ENCODE measurements at places on chromosomes 11 and 22.

GRCh38 chr11:75342231-75342918 lies 9.1 kb downstream of the ARRB1 start:
- no peak for DNase-seq

GRCh38 chr11:72965672-72966071 lies 151.5 kb downstream of the ATG16L2 start:
- no peak for DNase-seq

DNA sequence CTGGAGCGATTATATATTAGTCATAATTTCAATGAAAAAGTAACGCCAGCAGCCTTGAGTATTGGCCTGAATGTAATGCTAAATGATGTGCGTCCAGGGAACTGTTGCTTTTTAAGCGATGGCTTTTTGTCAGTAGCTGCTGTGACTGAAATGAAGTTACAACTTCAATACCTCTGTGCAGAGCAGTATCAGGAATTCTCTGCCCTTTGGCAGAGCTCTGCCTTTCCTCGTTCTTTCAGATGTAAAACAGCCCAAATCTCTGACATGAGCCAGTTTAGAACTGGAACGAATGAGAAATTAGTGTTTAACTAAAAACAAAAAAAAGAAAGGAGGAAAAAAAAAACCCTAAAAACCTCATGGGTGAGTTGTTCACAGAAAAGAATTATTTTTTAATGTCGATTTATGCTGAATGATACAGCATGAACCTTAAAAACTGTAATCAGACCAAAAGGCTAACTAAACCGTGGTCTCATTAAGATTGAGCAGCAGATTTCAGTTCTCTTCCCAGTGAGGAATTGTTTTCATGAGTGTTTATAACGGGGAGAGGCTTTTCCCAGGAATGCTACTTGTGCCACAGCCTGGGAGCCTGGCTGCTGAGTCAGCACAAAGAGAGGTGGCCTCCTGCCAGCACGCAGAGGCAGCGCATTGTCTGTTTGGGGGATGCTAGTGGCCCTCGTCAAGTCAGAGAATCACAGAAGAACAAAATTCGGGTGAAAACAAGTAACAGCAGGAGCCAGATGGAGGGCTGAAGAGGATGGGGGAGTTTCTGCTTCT lies 146.2 kb upstream of the RASSF10 start:
- peak; percentile 82 for DNase-seq

- DNase-seq, result no peak
Observed at GRCh38 chr11:11531131-11531908, 90.5 kb downstream of the GALNT18 start.

- no peak for DNase-seq
Observed at GRCh38 chr11:84947970-84948580, 679.1 kb downstream of the DLG2 start.

GRCh38 chr11:1301220-1302000 lies 8.0 kb downstream of the TOLLIP start:
- peak; percentile 32 for DNase-seq

- no peak for DNase-seq
Observed at GRCh38 chr11:96472085-96472484, 82.3 kb downstream of the JRKL start.

- no peak for DNase-seq
Observed at GRCh38 chr22:48629631-48630432, 1197.8 kb downstream of the BRD1 start.

- no peak for DNase-seq
Observed at GRCh38 chr11:44226490-44226889, 83.4 kb downstream of the ALX4 start.

DNA sequence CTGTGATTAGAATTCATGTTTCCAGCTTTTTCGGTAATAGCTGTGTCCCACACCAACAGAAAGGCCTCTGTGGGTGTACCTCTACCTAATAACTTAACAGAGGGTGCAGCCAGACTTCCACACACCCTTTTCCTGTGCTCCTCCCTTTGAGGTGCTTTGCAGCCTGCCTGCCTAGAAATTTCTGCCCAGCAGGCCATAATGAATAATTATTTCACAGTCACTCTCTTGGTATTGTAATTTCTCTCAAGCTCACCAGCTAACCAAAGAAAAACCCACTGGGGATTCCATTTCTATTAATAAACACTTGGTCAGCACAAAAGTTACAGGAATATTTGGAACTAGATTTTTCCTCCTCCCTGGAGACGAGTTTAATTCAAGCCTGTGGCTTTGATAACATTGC lies 13.3 kb downstream of the WT1 start:
- no peak for DNase-seq

DNA sequence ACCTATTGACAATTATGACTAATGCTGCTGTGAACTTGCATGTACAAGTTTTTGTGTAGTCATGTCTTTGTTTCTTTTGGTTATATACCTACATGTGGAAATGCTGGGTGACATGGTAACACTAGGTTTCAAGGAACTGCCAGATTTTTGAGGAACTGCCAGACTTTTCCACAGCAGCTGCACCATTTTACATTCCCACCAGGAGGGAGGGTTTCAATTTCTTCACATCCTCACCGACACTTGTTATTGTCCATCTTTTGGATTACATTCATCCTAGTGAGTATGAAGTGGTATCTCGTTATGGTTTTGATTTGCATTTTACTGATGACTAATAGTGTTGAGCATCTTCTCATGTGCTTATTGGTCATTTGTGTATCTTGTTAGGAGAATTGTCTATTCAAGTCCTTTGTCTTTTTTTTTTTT lies 13.3 kb downstream of the CLDN5 start:
- no peak for DNase-seq

- no peak for DNase-seq
Observed at GRCh38 chr11:3128356-3129180, 36.5 kb downstream of the OSBPL5 start.

DNA sequence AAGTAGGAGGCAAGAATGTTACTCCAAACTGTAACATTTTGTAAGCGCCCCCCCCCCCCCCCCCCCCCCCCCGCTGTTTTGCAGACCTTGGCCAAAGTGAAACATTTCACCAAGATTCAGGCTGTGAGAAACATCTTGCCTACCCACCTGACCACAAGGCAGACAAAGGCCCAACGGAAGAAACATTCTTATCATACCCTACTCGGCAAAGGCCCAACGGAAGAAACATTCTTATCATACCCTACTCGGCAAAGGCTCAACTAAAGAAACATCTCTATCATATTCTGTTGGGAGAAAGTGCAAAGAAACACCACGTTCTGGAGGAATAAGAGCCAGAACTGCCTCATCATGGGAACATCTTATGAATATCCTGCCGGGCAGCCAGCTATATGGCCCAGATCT lies 117.1 kb downstream of the JRKL start:
- DNase-seq, result no peak

DNA sequence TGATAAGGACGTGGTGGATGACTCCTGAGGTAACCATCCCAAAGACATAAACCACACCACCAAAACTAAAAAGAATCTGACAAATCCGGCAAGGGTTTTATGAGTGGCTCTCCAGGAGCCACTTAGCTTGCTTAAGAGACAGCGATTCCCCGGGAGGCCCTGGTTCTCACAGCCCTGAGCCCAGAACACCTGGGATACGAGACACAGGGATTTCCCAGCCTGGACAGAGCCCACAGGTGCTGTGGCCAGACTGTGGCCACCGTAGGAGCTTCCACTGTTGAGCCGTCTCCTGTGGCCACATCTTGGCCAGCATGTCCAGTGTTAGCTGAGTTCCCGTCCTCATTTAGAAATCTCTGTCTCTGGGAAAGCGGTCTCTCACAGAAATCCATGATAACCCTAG lies 71.2 kb upstream of the ASPHD2 start:
- no peak for DNase-seq

DNA sequence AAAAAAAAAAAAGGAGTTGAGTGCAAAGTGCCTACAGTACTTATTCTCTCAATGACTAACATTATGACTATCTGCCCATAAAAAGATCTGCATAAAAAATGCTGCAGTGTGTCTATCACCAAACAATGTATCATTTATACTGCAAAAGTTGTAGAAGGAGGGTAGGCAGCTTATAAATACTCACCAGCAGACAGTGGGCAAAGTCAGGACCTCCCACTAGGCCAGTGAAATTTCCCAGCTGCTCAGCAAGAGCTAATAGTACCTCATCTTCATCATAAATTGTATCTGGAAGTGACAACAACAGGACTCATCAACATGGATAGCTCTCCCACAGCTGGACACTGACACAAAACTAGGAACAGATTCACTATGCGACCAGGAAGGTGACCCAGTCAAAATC lies 1.6 kb downstream of the PPP2R1B start:
- no peak for DNase-seq

- no peak for DNase-seq
Observed at GRCh38 chr11:18392434-18393321, 1.7 kb upstream of the LDHA start.

DNA sequence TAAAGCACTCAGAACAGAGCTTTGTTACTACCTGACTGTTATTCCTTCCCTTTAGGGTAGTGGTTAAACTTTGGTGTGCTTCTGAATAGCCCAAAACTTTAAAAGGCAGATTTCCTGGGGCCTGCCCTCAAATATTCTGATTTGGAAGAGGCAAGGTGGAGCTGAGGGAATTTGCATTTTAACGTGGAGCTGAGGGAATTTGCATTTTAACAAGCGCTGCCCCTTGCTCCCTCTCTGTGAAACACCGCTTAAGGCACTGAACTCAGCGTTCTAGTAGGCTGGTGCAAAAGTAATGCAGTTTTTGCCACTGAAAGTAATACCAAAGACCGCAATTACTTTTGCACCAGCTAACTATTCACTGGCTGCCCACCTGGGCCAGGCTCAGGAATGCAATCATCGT lies 35.0 kb downstream of the TPST2 start:
- no peak for DNase-seq

- no peak for DNase-seq
Observed at GRCh38 chr11:77502346-77502905, 28.5 kb upstream of the PAK1 start.

DNA sequence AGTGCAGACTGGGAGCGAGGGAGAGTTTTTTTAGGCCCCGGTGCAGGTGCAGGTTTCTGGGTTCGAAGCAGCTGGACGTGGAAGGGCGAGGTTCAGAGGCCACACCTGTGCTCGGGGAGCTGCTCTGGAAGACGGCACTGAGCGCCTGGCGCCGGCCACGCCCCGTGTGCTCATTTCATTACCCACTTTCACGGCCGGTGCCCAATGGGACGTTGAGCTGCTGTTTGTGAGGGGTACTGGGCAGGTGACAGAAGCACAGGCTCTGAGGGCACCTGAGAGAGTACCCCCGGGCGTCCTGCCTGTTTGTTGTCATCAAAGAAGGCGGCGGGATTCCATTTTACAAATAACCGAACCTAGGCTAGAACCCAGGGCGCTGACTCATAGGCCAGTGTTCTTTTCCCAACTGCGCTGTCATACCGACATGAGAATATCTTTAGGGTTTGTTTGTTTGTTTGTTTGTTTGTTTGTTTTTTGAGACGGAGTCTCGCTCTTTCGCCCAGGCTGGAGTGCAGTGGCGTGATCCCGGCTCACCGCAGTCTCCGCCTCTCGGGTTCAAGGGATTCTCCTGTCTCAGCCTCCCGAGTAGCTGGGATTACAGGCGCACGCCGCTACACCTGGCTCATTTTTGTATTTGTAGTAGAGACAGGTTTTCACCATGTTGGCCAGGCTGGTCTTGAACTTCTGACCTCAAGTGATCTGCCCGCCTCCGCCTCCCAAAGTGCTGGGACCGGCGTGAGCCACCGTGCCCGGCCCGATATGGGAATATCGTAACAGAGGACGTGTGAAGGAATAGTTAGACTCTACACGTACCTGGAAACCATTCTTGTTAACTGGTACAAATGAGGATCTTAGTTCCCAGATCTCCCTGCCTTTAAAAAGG lies 16.6 kb upstream of the SPTBN2 start:
- no peak for DNase-seq

DNA sequence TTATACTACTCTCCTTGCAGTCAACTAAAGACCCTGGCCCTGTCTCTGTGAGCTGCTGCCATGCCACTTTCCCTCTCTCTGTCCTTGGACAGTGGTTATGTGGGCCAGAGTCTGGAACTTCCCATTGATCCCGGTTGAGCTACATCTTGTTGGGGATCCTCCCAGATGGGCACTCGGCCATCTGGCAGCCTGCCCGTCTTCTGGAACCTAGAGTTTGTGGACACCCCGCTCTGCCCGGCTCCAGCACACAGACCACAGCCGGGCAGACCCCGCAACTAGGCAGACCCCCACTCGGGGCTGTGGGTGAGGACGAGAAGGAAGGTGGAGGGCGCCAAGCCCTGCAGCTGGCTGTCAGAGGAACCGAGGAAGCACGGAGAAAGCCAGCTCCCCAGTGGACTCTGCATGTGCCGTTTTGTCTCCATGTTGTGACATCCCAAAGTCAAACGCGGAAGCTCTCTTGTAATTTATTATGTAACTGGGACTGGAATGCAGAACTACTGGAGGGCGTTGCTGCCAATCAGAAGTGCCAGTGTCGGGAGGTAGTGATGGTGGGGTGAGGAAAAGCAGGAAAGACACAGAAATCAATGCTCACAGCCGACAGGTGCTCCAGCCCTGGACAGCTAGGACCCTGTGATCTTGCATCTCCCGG lies 207.7 kb downstream of the CEP164 start:
- no peak for DNase-seq

DNA sequence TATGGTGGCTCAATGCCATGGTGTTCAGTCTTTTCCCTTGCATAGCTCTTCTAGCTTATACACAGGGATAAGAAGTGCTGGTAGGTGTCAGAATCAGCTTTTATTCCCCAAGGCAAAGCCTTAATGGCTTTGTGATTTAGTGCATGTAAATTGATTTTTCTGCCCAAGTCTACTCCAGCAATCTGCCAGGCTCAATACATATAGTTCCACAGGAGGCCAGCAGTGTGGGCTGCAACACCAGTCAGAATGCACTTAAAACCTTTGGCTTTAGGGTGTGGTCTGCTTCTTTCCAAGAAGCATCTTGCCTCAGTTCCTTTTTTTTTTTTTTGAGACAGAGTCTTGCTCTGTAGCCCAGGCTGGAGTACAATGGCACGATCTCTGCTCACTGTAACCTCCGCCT lies 14.5 kb upstream of the CAPRIN1 start:
- DNase-seq, result no peak

- DNase-seq, result peak; percentile 89
Observed at GRCh38 chr22:42437488-42438292, 5.5 kb upstream of the NFAM1 start.

DNA sequence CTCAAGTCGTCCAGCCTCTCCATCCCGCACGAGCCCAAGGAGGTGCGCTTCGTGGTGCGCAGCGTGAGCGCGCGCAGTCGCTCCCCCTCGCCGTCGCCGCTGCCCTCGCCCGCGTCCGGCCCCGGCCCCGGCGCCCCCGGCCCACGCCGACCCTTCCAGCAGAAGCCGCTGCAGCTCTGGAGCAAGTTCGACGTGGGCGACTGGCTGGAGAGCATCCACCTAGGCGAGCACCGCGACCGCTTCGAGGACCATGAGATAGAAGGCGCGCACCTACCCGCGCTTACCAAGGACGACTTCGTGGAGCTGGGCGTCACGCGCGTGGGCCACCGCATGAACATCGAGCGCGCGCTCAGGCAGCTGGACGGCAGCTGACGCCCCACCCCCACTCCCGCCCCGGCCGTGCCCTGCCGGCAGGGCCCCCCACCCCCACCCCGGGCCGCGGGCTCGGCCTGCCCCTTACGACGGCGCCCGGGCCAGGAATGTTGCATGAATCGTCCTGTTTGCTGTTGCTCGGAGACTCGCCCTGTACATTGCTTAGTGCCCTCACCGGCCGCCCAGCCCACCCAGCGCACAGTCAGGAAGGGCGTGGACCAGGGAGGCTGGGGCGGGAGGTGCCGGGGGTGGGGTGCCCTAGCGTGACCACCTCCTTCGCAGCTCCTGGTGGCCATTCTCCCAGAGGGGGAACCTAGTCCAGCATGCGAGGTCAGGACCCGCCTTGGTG lies 6.9 kb upstream of the ACR start:
- DNase-seq, result no peak

All from ecto neural progenitor cell (in vitro differentiated cells).